ENCODE measurements at places on chromosomes 5 and 9. TPM values are rescaled to one million over a fixed set of nuclear protein-coding genes. Genes with fewer than 3 reads are reported as not detected.

DNA sequence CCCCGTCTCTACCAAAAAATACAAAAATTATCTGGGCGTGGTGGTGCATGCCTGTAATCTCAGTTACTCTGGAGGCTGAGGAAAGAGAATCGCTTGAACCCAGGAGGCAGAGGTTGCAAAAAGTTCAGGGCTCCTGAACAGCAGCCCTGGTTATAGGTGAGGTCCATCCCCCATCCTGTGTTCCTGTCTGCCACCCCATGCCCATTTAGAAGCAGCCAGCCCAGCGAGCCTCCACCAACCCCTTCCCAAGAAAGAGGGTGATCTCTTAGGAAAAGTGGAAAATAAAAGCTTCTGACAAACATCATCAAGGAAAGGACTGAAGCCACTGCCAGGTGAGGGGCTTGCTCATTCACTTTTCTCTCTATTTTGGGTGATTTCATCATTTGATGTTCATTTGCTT, 55.8 kb downstream of the FSTL4 start:
- DNase-seq: no peak

- no peak for DNase-seq
Measured at GRCh38 chr5:106121972-106122605, 1548.6 kb downstream of the EFNA5 start.

DNA sequence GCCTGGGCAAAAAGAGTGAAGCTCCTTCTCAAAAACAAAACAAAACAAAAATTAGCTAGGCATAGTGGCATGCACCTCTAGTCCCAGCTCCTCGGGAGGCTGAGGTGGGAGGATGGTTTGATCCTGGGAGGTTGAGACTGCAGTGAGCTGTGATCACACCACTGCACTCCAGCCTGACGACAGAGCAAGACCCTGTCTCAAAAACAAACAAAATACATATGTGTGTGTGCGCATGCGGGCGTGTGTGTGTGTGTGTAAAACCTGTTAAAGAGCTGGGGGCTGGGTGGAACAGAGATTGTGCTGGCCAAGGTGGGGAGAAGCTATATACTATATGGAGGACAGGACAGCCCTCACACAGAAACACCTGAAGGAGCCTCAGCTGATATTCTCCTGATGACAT, 27.4 kb upstream of the DENND4C start:
- no peak for DNase-seq

DNA sequence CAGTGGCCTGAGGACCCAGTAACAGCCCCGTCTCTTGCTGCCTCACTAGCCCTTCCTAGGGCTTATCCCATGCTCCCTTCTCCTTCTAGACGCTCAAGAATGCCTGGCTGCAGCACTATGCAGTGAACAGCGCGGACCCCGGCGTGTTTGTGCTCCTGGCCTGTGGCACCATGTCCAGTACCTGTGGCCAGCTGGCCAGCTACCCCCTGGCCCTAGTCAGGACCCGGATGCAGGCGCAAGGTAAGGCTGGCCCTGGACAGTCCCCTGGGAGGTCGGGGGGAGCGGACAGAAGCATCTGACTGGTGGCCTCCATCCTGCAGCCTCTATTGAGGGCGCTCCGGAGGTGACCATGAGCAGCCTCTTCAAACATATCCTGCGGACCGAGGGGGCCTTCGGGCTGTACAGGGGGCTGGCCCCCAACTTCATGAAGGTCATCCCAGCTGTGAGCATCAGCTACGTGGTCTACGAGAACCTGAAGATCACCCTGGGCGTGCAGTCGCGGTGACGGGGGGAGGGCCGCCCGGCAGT, 20.5 kb downstream of the PTGES2 start:
- no peak for DNase-seq

DNA sequence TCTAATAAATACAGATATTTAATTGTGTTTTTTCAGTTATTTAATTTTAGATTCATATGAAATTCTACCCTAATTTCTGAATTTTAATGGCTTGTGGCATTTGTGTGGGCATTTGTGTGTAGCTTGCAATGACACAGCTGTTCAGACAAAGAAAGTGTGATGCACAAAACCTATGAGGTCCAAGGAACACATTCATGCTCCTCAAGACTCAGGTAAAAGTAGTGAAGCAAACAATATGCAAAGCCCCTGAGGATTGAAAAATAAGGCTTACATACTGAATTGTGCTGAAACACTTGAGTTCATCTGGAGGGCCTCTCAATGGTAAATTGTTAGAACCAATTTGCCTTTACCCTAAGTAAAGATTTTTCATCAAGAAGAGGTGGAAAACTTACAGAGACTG, 28.1 kb downstream of the IL7R start:
- DNase-seq: no peak

DNA sequence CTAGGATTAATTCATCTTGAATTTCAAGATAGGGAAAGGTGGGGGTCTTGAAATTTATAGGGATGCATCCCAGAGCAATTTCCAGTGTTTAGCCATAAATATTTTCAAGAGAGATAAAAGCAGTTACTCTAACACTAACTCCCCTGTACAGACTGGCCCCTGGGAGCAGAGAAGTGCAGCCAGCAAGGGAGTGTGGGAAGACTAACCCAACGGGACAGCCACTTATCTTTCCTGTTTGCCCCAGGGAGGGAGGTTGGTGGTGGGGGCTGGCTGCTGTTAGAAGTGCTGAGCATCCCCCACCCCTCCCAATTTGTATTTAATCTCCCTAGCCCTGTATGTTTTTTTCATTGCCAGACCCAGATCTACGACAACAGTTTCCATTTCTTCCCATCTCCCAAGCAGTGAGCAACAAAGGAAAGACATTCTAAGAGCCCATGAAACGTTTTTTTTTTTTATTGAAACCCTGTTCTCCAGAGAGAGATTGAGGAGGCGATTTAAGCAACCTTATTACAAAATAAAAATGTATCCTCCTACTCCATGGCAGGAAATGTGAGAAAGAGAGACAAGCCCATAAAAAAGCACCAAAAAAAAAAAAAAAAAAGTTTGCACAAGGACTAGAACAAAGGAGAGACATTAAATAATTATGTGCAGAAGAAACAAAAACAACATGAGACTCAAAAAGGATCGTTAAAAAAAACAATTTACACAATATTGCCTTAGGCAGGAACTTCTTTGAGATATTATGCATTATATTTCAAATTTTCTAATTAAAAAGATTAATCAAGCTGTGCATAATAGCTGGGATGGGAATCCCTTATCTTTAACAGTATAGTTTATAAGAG, 343.4 kb downstream of the ARHGEF28 start:
- no peak for DNase-seq

- DNase-seq: no peak
Measured at GRCh38 chr9:99235926-99236634, 14.0 kb downstream of the SEC61B start.

GRCh38 chr9:37187292-37187691, 66.9 kb downstream of the ZCCHC7 start:
- DNase-seq: no peak

GRCh38 chr5:141960449-141961323, 2.7 kb upstream of the PCDH12 start:
- DNase-seq: no peak

- no peak for DNase-seq
Measured at GRCh38 chr5:460273-460625, 17.3 kb downstream of the EXOC3 start.

DNA sequence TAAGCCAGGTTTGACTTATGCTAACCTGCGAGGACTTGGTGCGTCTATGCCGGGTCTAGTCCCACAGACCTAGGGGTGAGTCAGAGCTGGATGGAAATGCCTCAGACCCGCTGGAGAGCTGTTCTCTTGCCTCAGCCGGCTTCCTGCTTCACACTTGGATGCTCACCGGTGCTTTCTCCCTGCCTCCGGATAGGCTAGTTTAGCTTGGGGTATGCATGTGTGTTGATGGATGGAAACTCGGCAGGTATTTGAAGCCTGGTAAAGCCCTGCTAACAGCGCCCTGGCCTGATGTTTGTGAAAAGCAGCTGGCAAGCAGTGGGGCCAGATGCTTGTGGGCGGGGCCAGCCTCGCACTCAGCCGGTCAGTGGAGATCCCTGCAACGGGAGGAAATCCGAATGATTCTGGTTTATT, 29.3 kb downstream of the PRRC2B start:
- DNase-seq: peak; percentile 54

- no peak for DNase-seq
Measured at GRCh38 chr5:159324102-159324755, 6.1 kb downstream of the IL12B start.

DNA sequence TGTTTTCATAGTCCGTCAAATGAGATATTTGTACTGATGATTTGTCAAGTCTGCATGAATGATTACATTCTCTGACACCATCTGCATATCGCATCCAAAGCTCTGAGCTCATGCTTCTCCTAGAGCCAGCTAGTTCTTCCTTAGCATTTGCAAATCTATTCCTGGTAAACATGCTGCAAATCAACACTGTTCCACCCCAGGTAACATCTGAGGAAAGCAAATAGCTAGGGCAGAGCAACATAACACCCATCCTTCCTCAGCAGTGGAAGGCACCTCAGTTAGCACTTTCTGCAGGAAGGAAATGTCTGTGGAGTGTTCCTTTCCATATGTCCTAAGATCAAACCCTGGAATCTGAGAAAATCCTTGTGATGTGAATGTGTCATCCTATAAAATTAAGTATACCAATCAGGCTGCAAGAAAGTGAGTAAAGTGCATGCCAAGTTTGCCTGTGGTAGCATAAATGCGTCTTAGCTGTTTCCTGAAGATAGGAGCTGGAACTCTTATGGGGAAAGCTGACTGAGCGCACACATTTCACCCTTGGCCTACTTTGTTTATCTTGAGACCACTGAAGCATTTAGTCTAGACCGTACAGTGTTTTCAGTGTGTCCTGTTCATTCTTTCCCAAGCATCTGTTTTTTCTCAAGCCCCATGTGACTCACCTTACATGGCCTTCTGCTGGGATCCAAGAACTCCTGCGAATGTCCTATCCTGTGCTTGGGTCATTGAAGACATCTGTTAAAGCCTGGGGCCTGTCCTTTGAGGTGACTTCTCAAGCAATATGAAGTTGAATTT, 50.9 kb upstream of the STARD4 start:
- peak; percentile 100 for DNase-seq

DNA sequence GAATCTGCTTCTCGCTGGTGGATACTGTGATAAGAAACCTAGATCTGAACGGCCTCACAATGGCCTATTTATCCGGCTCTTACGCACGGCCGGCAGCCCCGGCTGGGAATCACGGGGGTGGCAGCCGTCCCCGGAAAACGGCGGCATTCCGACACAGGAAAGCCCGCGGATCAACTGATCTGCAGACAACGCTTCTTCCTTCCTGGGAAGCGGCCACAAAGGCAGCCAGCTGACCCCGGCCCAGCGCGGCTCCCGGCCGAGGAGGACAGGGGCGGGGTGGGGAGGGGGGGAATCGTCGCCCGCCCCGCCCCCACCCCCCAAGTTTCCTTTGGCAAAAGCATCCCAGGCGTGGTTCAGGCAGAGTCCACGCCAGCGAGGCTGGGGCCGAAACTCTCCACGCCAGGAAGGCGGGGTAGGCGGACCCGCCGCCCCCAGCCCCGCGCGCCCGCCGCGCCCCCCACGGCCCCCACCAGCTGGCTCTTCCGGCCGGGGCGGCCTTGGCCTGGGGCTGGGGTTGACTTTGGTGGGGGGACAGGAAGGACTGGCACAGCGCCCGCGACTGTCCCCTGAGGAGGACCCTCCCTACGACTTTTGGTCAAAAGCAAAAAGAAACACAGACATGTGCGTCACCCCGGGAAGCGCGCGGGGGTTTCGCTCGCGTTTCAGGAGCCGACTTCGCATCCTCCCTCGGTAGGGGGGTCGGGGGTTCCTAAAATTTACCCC, 247.7 kb upstream of the ANKRD55 start:
- DNase-seq: no peak

DNA sequence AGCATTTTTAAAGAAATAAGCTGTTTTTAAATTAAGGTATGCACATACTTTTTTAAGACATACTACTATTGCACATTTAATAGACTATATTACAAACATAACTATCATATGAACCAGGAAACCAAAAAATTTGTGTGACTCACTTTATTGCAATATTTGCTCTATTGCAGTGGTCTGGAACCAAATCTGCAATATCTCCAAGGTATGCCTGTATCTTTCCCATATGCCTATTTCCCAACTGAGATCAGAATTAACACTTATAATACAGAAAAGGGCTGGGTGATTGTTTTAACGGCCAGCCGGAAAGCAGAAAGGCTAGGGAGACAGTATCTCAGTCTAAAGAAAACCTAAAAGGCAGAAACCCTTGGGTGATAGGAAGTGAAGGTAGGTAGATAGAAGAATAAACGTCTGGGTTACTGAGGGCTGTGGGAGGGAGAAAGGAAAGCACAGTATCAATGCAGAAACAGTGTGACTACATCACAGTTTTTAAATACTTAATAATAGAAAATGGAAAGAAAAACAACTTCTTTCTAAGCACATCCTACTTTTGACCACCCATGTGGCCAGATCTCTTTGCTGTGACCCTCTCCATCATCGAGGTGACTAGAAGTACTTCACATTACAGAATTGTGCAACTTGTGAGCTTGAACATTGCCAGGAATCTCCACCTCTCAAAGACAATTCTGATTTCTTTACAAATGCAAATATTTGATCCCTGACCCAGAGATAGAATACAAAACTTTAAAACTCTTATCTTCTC, 126.4 kb downstream of the LPAR1 start:
- no peak for DNase-seq

DNA sequence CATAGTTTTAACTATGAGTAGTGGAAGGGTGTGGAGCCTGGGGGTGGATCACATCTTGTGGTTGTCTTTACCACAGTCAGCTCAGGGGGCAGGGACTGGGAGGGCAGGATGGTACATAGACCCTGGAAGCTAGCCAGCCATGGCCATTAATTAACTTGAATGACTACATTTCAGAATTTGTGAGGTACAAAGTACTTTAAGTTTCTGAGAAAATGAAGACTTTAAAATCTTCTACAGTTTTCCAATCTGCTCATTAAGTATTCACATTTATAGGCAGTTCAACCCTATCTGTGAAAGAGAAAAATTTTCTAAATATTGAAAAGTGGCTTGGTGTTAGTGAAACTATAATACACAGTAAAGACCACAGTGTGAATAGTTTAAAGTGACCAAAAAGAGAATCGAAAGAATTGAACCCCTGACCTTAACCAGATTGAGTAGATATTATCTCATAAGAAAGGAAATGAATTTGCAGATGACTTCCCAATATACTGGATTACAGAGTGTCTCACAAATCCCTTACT, 234.2 kb upstream of the MEF2C start:
- DNase-seq: no peak

DNA sequence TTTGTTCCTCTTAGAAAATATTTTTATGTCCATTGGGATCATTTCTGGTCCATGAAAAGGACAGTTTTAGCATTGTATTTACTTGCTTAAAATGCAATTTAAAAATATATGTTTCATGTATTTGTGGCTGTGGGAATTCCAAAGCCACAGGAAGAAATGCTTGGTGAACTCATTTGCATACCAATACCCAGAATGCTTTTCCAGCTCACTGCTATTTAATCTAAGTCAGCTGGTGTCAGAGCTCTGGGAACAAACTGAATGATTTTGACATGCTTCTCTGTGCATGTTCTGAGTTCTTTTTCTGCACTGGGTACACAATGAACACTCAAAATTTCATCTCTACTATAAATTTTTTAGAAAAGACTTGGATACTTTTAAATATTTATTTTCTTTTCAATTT, 482.8 kb upstream of the ARRDC3 start:
- DNase-seq: no peak

The GARIN3 gene
- total RNA-seq: not detected

The PCDHGB7 gene
- 23.4 TPM for total RNA-seq

The TMEM252 gene
- not detected for total RNA-seq

The CMYA5 gene
- 0.06 TPM for total RNA-seq
